ENCODE measurements at places on chromosomes 11 and 22.

GRCh38 chr11:35274909-35275785 is 136.2 kb downstream of the CD44 start:
- no peak for DNase-seq

- no peak for DNase-seq
These were observed 23.4 kb upstream of the RASD2 start for GRCh38 chr22:35517207-35517606.

- no peak for DNase-seq
These were observed 88.9 kb downstream of the MAML2 start for GRCh38 chr11:96254087-96254486.

DNA sequence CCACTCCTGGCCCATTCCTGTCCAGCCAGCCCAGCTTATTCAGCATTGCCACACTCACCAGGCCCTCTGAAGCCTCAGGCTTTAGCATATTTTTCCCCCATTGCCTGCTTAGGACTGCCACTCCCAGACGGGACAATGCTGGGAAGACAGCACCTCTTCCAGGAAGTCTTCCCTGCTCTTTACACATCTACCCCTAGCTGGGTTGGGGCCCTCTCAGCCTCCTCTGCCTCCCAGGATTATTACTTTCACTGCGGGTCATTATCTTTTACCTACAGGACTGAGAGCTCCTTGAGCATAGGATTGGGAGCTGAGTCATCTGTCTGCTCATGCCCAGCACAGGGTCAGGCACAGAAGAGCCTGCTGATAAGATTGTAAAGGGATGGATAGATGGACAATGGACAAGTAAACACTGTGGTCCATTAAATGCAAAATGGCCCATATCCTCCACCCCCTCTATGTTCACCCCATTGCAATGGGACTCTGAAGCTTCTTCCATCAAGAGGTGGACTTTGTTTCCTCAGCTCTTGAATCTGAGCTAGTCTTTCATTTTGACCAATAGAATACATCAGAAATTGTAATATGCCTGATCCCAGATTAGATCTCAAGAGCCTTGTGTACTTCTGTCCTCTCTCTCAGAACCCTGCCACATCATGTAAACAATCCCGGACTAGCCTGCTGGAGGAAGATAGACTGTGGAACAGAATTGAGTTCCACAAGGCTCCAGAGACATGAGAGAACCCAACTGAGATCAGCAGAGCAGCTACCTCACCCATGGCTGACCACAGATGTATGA is 32.0 kb upstream of the LRRC32 start:
- DNase-seq: no peak

DNA sequence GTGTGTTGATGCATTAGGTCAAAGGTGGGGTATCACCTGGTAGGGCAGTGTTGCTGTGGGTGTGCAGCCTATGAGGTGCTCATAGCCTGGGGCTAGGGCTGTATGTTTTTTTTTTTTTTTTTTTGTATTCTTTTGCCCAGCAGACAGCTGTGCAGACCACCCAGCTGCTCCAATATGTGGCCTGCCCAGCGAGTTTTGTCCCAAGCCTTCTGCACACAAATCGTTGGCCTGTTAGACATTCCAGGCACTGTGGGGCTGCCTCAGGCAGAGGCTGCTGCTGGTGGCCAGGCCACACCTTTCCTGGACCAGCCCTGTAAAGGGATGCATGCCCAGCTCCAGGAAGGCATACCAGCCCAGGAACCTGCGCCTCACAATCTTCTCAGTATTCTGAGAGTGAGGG is 348.5 kb downstream of the JRKL start:
- no peak for DNase-seq

DNA sequence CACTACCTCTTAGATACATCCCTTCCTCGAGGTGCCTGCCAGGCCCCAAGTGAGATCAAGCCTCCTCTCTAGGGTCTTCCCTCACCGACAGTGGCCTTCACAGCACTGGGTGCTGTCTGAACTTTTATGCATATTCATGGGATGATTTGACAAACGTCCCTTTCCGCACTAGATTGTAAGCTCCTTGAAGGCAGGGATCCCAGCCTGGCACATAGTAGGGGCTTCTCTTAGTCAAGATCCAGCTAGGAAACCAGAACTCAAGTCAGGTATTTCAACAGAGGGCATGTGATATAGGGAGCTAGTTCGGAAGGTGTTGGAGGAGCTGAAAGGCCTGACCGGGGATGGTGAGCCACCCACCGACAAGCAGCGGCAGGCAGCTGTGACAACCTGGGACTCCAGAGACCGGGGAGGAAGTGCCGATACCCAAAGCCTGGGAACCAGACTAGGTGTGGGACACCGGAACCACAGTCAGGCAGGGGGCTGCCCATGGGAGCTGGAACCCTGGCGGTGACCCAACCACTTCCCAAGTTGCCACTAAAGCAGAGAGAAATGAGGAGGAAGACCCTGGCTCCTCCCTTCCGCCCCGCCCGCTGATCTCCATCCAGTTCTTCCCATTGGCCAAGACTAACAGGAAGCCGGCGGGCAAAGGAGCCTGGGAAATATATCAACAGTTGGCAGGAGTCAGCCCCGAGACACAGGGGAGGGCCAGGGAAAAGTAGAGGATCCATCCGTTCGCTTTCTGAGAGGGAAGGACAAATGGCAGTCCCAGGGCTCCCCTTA is 39.8 kb upstream of the CD82 start:
- no peak for DNase-seq

DNA sequence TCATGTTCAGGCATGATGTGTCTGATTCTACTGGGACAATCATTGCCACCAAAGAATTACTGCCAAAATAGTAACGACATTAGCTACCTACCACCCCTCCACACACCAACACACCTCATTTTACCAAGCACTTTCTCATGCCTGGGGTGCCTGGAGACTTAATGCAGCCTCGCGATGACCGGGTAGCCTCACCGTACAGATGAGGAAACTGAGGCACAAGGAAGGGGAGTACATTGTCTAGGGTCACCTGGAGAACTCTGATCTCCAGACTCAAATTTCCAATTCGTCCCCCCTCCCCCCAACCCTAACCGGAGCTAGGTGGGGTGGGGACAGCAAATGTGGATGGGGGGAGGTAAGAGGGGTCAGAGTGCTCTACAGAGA is 2.7 kb upstream of the RTN4RL2 start:
- no peak for DNase-seq

DNA sequence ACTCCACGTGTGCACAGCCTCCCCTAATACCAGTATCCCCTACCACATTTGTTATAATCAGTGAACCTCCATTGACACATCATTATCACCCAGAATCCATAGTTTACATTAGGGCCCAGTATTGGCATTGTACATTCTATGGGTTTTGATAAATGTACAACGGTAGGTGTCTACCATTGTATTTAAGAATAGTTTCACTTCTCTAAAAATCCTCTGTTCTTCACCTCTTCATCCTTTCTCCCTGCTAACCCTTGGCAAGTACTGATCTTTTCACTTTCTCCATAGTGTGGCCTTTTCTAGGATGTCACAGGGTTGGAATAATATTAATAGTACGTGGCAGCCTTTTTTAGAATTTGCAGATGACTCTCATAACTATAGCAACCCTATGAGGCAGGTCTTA is 353.8 kb downstream of the DDX10 start:
- no peak for DNase-seq

GRCh38 chr11:64406221-64406946 is 47.4 kb downstream of the RPS6KA4 start:
- no peak for DNase-seq

Measured in stimulated activated CD4-positive, alpha-beta T cell treated with anti-CD3 and anti-CD28 coated beads, Interleukin-12 subunit alpha, Interleukin-12 subunit beta, amount 100 ng/mL, for 48 hours (primary cell).